ENCODE measurements at places on chromosomes 11 and 22.

- peak; percentile 27 for DNase-seq
These were observed 57.2 kb upstream of the ALDH3B2 start for GRCh38 chr11:67731583-67731982.

DNA sequence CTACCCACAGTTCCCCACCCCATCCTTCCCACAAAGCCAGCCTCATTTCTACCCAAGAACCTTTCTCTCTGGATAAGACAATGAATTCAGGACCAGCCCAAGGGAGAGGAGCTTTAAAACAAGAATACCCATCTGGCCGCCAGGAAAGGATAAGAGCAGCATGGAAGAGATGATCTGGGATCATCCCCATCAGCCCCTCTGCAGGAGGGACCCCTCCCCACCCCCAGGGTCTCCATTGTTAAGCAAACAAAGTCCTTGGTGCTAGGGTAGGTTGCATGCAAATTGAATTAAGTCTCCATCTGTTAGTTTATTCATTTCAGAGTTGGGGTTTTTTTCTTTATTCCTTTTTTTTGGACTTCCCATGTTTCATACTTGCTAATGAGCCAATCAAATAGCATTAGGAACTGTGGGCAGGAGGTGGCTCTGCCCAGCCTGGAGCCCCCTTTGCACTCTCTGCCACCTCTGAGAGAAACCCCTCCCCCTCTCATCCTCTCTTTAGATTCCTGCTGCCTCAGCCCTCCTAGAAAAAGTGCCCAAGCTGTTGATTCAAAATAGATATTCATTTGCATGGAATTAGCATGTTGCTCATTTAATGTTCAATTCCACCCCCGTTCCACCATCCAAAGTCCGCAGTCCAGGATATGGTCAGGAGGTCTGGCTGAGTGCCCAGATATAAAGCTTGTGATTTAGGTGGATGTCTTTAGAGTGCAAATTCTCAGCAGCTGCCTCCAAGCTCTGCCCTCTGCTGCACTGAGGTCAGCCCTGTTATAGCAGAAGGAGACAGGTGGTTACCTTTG, 138.5 kb upstream of the NCAM1 start:
- DNase-seq, result no peak

DNA sequence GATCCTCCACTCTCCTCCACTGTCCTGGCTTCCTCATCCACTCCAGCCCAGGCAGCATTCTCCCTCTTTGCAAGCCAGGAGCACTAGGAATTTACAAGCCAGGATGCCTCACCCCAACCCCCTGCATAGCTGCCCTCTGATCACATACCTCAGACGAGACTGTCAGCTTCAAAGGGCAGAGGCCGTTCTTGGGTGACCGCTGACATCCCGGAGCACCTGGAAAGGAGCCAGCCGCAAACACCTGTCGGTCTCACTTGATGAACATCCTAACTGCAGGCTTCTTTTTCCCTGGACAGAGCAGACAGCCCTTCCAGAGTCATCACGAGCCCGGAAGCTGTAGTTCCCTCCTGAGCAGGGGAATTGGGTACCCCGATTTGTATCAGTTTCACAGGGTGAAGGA, 451.3 kb upstream of the B3GAT1 start:
- DNase-seq, result no peak

GRCh38 chr11:134037046-134037908, 31.6 kb upstream of the JAM3 start:
- peak; percentile 86 for DNase-seq

DNA sequence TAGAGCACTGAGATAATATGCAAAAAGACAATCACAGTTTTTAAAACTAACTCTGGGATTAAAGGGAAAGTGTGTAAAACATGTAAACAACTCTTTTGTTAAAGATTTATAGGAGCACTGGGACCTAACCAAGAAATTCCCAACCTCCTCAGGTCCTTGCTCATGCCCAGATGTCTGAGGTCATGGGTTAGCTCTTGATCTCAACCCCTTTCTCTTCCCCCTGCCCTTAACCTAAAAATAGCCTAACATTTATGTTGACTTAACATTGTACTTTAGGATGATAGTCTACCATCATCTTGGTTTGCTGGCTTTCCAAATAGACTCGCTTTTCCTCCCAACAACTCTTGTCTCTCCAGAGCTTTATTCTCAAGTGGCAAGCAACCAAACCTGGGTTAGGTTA, 258.2 kb upstream of the FAT3 start:
- no peak for DNase-seq

GRCh38 chr11:127233998-127234397, 233.4 kb upstream of the KIRREL3 start:
- no peak for DNase-seq

- DNase-seq, result peak; percentile 70
These were observed 1.0 kb upstream of the TOB2 start for GRCh38 chr22:41447435-41448188.

DNA sequence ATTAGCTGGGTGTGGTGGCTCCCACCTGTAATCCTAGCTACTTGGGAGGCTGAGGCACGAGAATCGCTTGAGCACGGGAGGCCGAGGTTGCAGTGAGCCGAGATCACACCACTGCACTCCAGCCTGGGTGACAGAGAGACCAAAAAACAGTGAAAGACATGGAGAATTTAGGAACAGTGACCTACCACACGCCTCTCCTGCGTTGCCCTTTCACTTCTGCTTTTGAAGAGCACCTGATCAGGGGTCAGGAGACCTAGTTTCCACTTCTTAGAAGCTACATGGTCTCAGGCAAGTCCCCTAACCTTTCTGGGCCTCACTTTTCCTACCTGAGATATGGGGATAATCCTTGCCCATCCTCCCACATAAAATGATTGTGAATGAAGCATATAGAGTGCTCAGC, 12.2 kb downstream of the SLC35C1 start:
- no peak for DNase-seq

DNA sequence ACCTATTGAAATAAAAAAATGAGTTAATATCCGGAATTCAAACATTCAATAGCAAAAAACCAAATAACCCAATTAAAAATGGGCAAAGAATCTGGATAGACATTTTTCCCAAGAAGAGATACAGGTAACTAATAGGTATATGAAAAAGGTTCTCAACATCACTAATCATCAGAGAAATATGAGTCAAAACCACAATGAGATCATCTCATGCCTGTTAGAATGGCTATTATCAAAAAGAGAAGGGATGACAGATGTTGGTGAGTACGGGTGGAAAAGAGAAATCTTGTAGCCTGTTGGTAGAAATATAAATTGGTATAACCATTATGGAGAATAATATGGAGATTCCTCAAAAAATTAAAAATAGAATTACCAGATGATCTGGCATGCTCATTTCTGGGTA, 26.9 kb upstream of the OR6M1 start:
- no peak for DNase-seq

DNA sequence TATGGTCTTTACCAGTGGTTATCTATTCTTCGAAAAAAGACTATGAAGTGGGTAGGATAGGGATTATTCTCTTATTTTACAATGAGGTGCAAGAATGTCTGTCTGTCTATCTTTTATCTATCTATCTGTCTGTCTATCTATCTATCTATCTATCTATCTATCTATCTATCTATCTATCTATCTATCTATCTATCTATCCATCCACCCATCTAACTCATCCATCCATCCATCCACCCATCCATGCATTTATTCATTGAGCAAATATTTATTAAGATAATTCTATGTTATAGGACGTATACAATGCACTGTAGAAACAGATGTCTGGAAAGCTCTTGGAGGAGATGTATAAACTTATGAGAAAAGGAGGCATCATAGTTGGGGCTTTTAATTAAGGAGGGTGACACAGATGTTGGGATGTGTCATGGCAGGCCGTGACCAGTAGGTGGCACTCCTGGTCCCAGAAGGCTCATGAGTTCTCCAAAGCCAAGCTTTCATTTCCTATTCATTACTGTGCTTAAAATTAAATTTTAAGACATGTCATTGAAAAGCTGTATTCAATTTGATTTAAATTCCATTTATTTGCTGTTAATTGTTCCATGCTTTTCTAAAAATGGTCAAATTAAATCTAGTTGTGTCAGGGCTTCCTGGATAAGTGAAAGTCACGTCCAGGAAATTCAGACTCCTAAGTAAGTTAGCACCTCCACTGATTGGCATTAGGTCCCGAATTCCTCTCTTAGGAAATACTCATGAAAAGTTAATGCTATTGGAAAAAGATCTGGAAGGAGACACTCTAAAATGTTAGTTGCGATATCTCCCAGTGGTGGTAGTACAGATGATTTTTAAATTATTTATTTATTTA, 19.0 kb upstream of the E2F8 start:
- peak; percentile 74 for DNase-seq

GRCh38 chr11:134684576-134684975, 272.5 kb upstream of the B3GAT1 start:
- DNase-seq, result no peak

DNA sequence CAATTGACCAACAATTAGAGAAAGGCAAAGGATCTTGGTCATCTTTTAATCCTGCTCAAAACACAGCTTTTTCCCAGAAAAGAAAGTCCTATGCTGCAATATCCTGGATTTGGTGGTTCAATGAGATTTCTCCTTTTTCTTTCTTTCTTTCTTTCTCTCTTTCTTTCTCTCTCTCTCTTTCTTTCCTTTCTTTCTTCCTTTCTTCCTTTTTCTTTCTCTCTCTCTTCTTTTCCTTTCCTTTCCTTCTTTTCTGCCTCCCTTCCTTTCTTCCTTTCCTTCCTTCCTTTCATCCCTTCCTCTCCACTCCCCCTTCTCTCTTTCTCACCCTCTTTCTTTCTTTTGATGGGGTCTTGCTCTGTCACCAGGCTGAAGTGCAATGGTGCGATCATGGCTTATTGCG, 31.7 kb upstream of the MSANTD2 start:
- DNase-seq, result no peak

DNA sequence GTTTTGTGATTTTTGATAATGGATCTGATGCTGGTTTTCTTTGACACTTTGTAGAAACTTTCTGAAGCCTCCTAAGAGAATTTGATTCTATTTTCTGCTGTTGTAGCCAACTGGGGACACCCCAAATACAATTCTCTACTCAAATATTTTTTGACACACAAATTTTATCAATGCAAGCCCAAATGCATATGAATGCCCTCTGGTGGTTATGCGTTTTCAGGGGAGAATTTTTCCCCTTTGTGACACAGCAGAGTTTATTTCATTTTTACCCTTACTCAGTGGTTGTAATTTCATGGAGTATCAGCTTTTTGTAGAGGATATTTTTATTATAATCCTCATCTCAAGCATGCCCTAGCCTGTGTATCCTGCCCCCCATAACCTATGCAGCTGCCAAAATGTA, 44.7 kb upstream of the MTMR2 start:
- no peak for DNase-seq

GRCh38 chr11:61480994-61481335, 27.6 kb upstream of the LRRC10B start:
- DNase-seq, result peak; percentile 89

DNA sequence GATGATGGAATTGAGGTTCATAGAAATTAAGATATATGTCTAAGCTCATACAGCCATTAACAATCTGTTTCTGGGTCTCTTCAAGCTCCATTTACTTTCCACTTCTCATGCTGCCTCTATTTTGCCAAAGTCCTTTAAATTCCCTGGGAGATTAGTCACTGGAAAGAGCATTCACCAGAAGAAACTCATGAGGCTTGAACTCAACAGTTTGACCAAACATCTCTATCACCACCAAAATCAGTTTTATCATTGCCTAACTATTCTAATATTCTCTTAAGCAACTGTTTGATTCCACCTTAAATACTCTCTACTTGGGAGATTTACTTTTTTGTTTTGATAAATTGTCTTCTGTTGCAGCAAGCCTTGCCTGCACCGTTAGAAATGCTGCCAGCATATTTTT, 881.3 kb downstream of the KCNA4 start:
- DNase-seq, result no peak

DNA sequence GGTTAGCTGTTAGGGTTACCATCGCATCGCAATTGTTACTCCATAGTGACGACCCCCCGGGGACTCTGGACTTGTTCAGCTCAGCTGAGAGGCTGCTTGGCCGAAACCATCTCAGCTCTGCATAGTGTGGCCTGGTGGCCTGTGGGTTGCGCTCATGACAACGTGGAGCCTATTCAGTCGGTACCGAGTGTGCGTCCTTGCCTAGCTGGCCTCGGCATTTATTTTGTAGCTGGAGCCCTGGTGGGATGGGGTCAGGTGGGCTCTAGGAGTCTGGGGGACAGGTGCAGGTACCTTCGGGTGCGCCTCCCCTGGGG, 13.5 kb downstream of the LRP5 start:
- DNase-seq, result no peak

DNA sequence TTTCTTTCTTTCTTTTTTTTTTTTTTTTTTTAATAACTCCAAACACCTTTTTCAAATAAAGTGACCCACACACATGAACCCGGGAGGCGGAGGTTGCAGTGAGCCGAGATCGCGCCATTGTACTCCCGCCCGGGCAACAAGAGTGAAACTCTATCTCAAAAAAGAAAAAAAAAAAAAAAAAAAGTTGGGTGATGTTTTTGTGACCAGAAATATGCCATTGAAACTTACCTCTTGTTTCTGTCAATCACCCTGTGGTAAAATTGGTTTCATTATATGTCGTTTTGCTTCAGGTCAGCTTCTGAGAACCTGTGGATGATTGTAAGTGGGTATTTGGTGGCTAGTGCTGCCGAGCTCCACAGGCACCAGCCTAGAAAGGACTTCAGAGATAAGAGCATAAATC, 238.8 kb downstream of the TBC1D22A start:
- no peak for DNase-seq

DNA sequence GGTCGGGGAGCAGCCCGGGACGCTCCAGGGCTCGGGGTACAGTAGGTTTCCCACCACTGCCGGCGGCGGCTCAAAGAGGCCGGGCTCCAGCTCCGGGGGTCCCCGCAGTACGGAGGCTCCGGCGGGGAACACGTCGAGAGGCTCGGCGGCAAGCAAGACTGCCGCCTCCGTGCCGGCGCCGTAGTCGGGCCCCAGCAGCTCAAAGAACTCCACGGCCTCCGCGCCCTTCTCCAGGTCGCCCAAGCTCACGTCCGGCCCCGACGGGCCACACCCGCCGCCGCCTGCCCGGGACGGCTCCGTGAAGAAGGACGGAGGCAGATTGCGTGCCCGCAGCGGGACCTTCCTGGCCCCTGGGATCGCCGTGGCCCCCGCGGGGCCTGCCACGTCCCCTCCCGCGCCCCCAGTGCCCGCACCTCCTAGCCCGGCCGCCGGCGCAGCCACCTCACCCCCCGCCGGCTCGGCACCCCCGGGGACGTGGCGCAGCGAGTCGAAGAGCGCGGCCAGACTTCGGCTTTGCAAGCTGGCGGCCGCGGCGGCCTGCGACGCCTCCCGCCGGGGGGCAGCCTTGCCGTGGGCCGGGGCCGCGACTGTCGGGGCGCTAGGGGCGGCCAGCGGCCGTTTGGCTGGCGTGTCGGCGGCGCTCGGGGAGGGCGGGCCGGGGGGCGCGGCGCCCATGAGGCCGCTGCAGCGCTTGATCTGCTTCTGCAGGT, 775 bp downstream of the FAM181B start:
- no peak for DNase-seq
